ENCODE measurements at places on chromosomes 2 and 18. TPM values are rescaled to one million over a fixed set of nuclear protein-coding genes. Genes with fewer than 3 reads are reported as not detected.

DNA sequence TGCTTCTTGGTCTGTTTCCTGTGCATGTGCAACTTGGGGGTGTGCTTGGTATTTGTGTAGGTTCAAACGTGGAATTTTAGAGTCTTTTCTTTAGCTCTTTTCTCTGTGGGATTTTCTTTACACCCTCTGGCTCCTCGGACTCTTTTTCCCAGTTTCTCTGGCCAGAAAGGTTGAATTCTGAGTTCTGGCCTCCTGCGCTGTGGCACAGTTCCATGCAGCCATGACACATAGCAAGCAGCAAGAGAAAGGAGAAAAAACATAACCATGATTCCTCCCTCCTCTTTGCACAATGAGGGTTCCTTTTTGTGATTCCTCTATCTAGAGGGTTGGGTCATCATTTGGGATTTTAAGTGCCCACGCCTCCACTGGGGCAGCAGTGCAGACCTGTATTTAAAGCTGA is 33.8 kb downstream of the TMEM182 start:
- H3K27ac ChIP-seq: no peak overlapping the region
- no peak overlapping the region for H3K4me3 ChIP-seq
- DNase-seq: no peak

- no peaks in the 10 kb centered on the region for H3K4me1 ChIP-seq
- no peaks in the 10 kb centered on the region for H3K27me3 ChIP-seq
- no peaks in the 10 kb centered on the region for H3K36me3 ChIP-seq
- no peak for DNase-seq
- no peak overlapping the region for H3K4me3 ChIP-seq
These were observed 22.1 kb upstream of the TMEM37 start for GRCh38 chr2:119409506-119409905.

DNA sequence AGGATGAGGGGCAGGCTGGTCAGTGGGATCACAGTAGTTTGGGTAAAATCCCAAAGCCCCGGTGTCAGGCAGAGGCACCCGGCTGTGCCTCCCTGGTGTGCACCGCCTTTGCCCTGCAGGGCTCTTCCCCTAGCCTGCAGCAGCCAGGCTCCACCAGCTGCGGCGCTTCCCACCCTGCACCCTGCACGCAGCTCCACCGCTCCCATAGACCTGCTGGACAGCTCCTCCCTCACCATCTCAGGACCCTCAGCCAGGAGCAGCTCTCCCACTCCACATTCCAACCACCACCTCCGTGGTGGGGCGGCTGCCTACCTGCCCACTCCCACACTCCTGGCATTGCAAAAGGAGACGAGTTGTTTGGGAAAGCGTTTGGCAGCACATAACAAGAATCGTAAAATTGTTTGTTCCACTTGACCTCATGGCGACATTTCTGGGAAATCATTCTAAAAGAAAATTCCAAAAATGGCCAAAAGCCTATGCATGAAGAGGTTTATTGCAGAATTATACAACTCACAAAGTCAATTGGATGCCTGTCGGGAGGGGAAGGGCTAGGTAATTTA is 287.4 kb upstream of the HDAC4 start:
- peak; percentile 24 for DNase-seq
- no peaks in the 10 kb centered on the region for H3K36me3 ChIP-seq
- no peak overlapping the region for H3K27ac ChIP-seq
- H3K4me3 ChIP-seq: no peak overlapping the region
- H3K4me1 ChIP-seq: no peaks in the 10 kb centered on the region
- H3K27me3 ChIP-seq: no peaks in the 10 kb centered on the region

DNA sequence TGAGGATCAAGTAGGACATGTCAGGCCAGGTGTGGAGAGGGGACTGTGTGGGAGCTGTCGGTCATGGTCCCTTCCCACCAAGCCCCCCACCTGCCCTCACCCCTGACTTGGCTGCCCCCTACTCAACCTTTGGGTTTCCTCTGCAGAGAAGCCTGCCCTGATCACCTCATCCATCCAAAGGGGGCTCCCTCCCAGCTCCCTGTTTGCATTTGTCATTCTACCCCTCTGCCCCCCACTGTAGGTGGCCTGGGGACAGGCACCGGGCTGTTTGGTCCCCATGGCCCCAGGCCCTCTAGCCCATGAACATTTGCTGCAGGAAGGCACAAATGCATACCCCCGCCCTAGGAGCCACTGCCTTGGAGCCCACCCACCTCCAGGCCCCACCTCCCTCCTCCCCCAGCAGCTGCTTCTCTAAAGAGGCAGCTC is 115.0 kb downstream of the SMAD7 start:
- no peaks in the 10 kb centered on the region for H3K4me1 ChIP-seq
- no peaks in the 10 kb centered on the region for H3K36me3 ChIP-seq
- H3K27me3 ChIP-seq: no peaks in the 10 kb centered on the region
- H3K27ac ChIP-seq: no peak overlapping the region

Gene CYP20A1
- total RNA-seq: 24.8 TPM

All from aorta (tissue), 5 donors.